GM23338 (cell line): ENCODE measurements at places on chromosomes 6 and 20.

GRCh38 chr6:30691208-30691847, 544 bp upstream of the NRM start:
- DNase-seq, result peak; percentile 52

DNA sequence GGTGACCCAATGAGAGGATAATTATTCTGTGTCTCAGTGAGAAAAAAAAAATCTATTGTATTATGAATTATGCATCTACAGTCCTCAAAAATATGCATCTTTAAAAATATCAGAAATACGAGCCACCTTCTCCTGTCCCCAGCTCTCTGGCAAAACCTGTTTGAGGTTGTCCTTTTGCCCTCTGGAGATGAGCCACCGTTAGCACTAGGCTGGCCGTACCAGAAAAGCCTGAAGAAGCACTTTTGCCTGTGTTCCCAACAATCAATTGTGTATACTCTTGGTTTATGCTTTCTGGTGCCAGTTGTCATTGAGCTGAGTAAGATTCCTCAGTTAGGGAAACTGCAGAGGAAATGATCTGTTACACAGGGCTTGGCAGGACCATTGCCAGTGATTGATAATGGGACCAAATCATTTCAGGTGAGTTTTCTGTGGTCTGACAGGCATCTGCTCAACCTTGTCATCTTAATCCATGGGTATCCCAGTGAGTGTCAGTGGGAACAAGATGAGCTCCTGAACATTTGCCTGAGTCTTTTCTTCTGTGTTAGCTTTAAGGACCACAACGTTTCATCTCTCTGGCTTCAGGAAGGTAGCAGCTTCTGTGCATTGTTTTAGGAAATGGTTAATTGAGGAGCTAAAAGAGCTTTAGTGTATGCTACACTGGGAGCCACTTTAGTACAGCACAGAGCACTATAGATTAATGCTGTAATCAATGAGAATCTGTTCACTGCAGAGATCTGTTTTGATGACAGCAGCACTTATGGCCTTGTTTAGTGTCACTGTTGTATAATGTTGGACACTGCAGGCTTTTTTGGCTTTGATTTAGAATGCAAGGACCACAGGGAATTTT, 330.1 kb downstream of the RIMS1 start:
- DNase-seq, result no peak

DNA sequence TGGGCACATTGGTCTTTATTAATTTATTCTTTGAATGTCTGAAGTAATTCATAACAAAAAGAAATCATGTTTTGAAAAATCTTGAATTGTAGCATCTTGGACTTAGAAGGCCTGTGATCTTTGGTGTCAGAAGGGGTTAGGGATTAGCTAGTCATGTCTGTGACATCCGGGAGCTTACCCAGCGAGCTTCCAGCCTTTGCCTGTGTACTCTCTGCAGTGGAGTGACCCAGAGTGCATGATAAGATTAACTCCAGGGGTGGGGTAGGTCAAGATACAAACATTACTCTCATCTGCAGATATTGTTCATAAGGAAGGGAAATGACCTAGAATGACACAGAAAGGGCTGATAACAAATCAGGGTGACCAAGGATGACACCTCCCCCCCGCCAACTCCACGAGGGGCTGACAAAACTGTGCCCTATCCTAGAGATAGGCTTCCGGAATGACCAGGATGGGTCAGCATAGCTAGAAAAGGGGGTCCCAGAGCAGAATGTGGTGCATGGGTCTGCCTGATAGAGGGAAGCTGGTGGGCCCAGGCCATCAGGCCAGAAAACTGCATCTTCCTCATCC, 56.6 kb upstream of the BLCAP start:
- no peak for DNase-seq

- DNase-seq, result no peak
Measured at GRCh38 chr20:25372584-25373336, 17.9 kb downstream of the ABHD12 start.

GRCh38 chr6:151242420-151242861, 2.7 kb downstream of the AKAP12 start:
- no peak for DNase-seq

DNA sequence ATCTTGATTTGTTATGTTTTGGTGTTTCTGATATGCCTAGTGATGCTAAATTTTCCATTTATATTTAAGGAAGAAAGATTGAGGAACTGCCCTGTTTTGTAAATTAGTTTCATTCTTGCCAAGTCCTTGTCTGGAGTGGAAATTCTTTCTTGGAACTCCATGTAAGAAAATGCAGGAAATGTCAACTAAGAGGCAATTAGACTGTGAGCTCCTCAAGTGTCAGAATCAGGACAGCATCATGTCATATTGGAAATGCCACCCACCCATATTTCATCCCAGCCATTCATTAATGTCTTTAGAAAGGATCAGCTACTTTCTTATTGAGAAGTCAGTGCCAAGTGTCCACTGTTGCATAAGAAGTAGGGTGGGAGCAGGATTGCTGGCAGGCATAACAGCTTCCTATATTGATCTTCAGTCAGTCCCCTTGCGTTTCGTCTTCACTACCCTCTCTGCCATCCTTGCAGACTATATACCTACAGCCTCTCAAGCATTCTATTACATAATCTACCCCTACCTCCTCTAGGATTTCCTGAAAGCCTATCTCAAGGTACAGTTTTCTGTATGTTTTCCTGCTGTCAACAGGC, 42.4 kb downstream of the HAO1 start:
- no peak for DNase-seq

DNA sequence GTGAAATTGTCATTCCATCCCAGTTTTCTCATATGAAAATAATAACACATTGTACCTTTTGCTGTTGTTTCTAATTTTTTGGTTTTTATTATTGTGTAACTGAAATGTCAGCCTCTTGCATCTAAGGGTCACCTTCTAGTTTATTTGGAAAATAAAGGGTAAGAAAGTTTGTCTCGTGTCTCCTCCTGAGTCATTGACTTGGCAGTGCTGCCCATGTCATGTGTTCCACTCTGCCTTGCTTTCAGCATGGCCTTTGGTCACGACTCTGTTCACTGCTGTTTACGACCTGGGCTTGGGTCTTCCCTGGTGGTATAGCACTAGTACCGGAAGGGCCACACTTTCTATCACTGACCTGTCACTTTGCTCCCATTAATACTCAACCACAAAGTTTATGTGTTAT, 171.4 kb upstream of the RSPO3 start:
- DNase-seq, result no peak

GRCh38 chr6:6863970-6864639, 243.7 kb upstream of the RREB1 start:
- DNase-seq, result no peak

DNA sequence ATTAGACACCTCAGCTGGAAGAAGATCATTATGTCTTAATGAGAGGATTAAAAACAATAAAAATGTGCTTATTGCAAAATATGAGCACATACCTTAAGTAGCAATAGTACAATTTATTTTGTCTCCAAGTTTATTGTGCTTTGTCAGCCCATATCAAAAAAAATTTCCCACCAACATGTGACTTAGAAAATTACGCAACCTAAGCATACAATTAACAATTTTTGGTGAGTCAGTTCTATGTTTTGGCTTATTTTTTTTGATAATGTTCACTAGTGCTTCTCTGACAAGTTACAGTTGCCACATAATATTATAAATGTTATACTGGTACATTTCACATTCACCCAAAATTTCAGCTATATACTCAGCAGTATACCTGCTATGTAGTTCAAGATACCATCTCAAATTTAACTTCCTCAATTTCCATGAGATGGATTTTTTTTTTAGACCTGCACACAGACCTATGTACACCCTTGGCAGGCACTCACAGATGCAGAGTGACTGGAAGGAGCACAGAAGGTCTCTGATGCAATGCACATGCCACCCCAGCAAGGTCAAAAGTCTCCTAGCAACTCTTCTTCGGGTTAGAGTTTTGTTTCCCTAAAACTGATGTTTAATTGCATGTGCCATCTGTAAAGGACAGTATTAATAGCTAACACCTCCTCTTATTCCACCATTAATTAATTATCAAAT, 112.4 kb downstream of the PRKN start:
- DNase-seq, result no peak

DNA sequence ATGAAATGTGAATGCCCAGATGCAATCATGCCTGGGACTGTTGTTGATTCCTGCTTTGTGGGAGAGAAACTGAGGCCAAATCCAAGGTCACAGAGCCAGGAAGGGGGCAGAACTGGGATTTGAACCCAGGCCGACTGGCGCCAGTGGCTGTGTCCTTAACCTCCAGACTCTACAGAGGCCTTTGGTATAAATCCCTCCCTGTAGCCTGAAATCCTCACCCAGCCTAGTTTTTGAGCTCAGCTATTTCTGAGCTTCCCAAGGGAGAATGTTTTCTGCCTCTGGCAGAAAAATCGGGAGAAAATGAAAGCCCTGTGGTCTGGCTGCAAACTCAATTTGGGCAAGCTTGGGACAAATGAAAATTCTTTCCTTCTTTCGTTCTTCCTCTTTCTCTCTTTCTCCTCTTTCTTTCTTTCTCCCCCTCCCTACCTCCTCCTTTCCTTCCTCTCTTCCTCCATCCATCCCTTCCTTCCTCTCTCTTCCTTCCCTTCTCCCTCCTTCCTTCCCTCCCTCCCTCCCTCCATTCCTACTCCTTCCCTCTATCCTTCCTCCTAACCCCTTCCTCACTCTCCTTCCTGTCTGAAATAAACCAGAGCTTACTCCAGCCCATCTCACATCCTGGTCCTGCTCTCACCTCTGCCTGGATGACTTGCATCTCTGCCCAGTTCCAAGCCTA, 34.9 kb downstream of the SNAI1 start:
- DNase-seq, result no peak

DNA sequence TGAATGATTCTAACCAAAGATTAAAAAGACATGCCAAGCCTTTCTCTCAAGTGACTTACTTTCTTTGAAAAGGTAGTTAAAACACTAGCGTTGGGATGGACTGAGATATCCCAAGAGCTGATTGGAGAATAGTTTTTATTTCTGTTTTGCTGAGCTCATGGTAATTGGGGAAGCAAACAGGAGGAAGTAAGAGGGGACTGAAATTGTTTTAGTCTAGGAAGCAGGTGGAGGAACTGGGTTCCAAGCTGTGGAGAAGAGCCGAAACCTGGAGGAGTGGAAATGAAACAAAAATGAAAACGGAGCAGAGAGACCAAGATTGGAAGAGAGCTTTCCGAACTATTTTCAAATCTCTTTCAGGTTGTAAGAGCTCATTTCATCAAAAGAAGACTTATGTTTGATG, 59.9 kb upstream of the TENT5A start:
- DNase-seq, result no peak

GRCh38 chr6:83215131-83216047, 22.2 kb downstream of the RWDD2A start:
- DNase-seq, result peak; percentile 76

GRCh38 chr20:59821788-59822187, 111.6 kb downstream of the SYCP2 start:
- no peak for DNase-seq

DNA sequence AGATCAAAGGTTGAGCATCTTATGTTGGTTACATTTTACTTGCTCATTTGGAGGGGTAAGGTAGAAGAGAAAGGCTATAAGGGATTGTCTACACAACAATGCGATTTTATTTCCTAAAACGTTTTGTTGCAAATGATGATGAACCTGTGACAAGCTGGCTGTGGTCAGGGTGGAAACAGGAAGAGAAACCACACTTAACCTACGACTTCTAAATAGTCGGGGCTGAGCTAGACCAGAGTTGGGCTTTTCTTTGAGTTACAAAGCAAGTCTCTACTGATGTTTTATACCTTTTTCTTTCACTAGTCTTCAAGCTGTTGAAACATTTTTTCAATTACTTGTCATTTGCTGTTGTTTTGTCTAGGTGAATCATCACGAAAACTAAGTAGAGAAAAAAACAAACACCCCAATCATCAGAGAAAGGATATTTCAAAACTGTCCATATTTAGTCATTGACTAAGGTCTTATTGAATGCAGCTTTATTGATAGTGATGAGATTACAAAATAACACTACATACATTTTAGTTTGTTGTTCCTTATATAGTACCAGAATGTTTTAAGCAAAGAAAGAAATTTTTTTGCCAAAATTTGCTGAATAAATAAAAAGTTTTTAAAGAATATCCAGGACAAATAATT, 18.0 kb downstream of the KLHL31 start:
- no peak for DNase-seq

DNA sequence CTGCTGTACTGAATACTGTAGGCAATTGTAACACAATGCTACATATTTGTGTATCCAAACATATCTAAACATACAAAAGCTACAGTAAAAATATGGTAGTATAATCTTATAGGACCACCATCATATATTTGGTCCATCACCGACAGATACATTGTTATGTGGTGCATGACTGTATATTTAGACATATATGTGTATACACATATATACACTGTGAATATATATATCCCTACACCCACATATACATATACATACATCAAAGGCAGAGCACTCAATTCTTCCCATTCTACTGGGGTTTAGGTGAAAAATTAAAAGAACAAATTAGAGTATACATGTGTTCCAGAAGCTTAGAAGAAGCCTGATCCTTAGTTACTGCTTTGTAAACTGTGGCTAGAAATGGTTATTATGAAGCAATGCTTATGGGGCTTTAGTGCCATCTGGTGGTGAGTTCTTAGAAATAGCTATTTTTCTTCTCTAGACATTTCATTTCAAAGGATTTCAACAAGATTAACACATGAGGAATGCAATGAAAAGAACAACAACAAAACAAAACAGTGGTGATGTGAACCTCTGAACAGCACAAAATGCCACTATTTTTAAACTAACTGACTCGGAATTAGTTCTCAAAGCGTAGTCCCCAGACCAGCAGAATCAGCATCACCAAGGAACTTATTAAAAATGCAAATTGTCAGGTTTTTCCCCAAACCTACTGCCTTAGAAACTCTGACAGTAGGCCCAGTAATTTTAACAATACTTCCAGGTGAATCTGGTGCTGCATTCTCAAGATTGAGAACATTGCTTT, 38.0 kb downstream of the PKHD1 start:
- peak; percentile 77 for DNase-seq

DNA sequence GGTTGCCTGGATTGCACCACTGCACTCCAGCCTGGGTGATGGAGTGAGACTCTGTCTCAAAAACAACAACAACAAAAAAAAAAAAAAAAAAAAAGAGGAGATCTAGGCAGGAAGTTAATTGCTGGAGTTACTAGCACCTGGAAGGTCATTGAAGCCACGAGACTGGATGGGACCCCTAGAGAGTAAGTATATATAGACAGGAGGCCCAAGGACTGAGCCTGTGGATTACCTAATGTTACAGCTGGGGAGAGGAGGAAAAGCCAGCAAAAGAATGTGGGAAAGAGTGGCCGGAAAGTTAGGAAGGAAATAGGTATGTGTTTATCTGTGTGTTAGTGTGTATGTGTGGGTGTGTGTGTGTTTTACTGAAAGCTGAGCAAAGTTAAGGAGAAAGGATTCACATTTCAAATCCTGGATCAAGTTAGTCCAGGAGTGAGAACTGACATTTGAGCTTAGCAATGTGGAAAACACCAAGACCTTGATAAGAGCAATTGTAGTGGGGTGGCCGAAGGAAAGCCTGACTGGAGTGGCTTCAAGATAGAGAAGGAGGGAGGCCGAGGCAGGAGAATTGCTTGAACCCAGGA, 38.4 kb downstream of the ANKRD6 start:
- peak; percentile 34 for DNase-seq

GRCh38 chr6:39218868-39219567, 10.3 kb downstream of the KCNK5 start:
- no peak for DNase-seq
